ENCODE measurements at places on chromosomes 4 and X.
A peak's percentile ranks its signal among the peaks of the same experiment; 100 is the strongest.

DNA sequence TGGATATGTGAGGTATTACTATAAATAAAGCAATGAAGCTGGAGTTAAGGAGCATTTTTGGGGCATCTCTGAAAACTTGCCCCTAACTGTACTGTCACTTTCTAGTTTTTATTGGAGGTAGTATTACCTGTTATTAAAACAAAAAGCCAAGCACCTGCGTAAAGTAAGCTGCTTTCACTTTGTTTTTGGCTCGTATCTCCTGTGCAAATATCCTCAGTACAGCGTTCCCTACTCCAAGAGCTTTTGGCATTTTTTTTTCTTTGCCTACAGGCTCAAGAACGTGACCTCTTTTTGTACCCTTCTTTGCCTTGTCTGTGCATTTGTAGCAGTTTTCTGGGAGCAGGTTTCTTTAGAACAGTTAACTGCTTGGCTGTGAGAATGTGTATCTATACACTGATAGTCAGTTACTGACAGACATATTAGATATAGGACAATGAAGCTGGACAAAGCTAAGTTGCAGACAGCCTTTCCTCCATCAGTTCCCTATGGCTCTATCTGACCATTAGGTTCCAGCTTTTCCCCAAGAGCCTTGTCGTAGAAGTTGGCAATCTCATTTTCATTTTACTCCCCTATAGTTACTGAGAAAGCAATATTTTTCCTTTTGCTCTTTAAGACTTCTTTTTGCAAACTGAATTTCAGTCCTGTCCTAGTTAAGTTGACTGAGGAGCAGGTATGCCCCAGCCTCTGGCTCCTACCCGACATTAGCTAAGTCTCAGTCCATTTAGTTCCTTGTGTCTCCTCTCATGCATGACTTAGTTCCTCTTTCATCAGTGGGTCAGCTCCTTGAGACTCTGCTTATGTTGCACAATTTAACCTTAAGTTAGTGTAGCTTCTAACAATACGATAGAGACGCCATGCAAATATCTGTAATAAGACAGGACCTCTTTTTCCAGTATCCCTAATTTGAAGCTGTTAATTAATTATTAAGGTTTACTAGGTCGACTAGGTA is 71.5 kb upstream of the HPRT1 start:
- no peak for DNase-seq

DNA sequence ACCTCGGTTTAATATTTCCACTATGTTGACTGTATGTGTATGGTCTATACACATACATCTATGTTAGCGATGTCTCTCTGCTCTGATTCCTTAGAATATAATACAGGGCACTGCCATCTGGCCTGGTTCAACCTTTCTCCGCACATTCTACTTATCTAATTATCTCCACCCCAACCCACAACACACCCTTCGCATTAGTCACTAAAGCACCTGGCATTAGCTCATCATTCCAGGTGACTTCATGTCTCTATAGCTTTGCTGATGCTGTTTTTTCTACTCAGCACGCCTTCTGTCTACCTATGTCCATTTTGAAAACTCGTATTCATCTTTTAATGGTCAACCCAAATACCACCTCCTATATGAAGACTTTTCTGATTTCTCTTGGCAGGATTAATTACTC is 425.2 kb upstream of the RASGEF1B start:
- no peak for DNase-seq

GRCh38 chr4:78653655-78654054 is 102.1 kb downstream of the ANXA3 start:
- no peak for DNase-seq

- DNase-seq, result no peak
Measured at GRCh38 chr4:144787365-144788258, 141.7 kb downstream of the HHIP start.

GRCh38 chrX:38799995-38800580 is 1.2 kb upstream of the MID1IP1 start:
- no peak for DNase-seq

DNA sequence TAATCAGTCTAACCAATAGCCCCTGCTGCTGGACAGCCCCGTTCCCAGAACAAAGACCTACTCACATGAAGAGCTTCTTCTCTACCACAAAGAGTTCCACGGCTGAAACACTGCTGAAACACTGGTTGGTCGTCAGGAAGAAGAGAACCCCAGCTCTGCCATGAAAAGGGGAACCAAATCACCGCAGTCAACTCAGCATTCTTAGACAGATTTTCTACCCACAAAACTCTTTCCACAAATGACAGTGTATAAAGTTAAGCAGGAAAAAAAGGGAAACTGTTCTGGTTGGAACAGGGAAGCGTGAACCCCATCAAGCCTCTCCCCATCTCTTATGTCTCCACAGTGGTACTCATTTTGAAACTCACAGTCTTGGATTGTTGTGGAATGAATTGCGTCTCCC is 57.3 kb downstream of the ABCG2 start:
- no peak for DNase-seq

DNA sequence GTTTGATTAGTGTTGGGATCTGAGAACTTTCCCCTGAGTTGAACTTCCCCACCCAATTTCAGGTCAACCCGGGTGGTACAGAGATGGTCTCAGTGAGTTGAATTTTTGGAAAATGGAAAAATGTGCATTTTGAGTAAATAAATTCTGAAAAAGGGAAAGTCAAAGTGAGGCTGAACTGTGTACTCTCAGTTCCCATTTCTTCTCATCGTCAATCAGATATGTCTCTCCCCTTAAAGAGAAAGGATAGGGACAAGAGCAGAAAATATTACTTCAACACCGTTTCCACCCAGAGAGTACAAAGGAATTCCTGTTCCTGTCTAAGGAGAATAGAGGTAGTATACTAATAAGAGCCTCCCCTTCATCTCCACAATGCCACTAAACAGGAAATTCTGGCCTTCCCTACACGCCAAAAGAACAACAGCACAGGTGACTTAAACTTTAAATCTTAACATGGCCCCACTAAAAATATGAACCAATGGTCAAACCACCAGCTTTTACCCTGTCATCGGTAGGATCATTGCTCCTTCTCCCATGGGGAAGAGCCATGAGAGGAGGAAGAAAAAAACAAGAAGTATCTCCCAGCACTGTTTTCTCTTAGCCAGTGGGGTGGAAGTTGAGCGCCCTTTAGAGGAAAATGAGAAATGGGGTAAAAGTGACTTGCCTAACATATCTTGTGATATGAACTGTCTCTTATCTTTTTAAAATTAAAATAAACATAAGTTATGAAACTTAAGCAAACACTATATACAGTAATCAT is 30.3 kb downstream of the BMP3 start:
- DNase-seq, result no peak

DNA sequence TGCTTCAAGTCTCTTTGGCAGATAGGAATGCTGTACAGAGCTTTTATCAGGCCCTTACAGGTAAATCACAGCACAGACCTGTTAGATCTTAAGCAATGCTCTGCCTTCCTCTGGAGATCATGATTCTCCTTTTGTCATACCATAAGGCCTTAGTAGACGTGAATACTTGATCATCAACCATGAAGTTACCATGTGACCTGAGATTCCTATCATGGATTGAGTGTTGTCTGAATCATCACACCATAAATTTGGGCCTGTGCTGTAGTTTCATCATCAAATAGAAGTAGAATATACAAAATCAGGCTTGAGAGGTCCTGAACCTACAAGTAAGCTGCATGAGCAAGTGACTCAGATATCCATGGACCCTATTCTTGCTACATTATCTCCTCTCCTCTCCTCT is 466.8 kb upstream of the INTU start:
- DNase-seq, result no peak

GRCh38 chr4:36394352-36394903 is 113.0 kb downstream of the DTHD1 start:
- DNase-seq, result no peak

DNA sequence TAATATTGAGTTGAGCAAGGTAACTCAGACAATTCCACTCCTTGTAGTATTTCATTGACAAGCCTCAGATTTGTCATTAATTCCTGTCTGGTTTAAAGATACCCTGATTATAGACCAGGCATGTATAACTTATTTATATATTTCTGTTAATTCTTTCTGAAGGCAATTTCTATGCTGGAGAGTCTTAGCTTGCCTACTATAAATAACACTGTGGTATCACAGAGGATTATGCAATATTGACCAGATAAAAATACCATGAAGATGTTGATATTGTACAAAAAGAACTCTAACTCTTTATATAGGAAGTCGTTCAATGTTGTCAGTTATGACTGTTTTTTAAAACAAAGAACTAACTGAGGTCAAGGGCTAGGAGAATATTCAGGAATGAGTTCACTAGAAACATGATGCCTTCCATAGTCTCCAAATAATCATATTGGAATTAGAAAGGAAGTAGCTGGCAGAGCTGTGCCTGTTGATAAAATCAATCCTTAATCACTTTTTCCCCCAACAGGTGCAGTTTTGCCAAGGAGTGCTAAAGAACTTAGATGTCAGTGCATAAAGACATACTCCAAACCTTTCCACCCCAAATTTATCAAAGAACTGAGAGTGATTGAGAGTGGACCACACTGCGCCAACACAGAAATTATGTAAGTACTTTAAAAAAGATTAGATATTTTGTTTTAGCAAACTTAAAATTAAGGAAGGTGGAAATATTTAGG is 821 bp downstream of the CXCL8 start:
- no peak for DNase-seq

- no peak for DNase-seq
Measured at GRCh38 chr4:74884266-74884665, 48.6 kb upstream of the PARM1 start.

- peak; percentile 22 for DNase-seq
Measured at GRCh38 chr4:80365928-80366327, 30.4 kb downstream of the CFAP299 start.

DNA sequence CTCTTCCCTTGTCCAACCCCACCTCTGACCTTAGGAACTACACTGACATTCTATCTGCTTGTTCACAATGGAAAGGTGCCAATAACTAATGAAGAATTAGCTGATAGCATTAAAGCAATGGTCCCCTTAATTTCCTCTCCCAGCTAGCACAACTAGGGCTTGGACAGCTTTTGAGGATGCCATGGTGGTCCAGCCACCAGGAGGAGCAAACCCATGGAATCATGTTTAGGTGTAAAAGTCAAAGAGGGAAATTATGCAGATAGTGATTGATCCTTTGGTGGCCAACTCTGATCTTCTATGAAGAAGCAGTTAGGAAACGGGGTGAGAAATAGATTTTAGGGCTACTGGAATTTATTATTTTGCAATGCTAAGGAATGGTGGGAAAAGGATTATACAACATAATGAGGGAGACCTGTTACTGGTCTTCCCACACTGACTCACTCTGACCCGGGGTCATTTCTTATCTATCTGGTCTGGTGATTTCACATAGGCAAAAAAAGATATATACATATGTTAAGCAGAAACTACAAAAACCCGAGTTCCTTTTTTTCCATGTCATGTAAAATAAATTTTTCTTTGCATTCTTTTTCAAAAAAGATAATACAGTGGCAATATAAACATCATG is 45.8 kb upstream of the FBXW7 start:
- DNase-seq, result no peak

DNA sequence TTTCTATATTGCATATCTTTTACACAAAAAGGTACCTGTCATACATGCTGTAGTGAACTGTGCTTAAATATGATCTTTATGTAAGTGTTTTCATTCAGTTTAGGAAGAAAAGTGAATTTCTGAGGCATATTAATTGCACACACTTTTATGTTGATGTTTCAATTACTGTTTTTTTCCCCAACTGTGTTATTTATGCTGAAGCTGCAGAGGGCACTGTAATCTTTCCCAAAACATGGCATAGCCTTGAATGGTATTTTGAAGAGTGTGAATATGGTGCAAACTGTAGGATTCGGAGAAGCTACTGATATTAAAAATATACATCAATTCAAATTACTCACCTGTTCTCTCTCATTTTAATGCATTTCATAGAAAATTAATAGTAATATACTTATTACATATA is 6.0 kb upstream of the CENPE start:
- DNase-seq, result no peak

DNA sequence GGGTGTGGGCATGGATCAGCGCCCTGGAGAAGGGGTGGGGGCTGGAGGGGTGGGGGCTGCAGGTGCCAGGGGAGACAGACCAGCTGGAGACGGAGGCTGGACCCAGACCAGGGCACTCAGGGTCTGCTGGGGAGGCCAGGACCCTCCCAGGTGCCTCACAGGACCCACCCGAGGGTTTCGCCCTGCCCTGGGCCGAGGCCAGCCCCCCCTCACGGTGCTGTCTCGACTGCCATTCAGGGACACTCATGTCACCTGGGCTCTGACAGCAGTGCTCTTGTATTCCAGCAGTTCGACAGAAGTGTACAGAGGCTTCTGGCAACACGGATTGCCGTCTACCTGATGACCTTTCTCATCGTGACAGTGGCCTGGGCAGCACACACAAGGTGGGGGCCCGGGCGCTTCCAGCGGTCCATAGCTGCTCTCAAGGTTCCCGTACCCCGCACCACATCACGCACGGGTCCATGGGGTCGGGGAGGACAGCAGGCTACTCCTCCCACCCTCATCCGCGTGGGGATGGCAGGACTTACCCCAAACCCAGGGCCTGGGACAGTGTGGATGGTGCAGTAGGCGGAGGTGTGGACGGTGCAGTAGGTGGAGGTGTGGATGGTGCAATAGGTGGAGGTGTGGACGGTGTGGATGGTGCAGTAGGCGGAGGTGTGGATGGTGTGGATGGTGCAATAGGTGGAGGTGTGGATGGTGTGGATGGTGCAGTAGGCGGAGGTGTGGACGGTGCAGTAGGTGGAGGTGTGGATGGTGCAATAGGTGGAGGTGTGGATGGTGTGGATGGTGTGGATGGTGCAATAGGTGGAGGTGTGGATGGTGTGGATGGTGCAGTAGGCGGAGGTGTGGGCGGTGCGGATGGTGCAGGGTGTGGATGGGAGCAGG is 18.1 kb downstream of the TMEM175 start:
- no peak for DNase-seq
